ENCODE measurements at places on chromosomes 12 and 14.

DNA sequence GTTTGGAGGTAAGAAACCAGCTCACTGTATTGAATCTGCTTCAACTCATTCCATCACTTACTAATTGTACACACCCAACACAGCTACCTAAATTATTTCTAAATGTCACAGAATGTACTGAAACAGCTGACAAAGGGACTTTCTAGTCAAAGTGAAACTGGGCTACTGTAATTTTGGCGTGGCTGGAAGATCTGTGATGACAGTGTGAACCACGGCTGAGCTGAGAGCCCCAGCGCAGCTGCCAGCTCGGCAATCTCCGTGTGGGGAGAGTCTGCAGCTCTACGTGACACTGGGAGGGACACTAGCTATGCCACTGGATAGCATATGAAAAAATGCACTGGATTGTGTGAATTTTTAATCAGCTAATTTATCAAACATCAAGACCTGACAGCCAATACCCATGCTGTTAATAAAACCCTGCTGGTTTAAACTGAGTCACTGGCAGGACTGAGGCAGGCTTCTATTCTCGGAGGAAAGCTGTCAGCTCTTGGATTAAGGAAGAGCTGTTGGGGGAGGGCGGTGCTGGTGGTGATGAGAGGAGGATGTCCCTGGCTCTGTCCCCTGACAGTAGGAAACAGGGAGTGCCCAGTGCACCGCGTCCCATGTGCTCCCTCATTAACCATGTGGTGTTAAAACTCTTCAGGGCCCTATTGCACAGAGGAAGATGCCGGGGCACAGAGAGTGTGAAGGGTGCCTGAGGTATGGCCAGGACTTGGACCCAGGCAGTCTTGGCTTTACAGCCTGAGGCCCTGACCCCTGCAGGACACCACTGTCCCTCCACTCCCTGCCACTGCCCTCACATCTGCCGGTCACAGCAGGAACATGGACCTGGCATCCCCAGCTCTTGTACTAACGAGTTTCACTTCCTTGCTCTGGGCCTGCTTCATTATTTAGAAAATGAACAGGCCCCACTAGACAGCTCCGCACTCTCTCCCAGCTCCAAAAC, 13.3 kb downstream of the SLC15A4 start:
- no peak for DNase-seq

DNA sequence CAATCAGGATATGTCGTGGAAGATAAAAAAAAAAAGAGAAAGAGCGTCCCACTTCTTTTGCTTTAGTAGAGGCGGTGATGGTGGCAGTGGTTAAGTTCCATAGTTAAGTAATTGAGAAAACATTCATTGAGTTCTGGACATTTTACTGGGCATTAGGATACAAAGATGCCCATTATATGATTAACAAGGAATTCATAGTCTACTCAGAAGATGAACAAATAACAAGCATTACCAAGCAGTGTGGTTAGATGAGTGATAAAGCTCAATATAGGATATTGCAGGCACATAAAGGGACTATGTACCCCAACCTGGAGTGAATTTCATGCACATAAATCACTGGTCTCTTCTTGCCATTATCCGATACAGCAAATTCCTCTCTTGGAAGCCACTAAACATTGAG, 53.7 kb downstream of the ALG10B start:
- no peak for DNase-seq

- DNase-seq, result no peak
Measured at GRCh38 chr12:65911321-65911720, 87.0 kb downstream of the HMGA2 start.

- DNase-seq, result no peak
Measured at GRCh38 chr14:65045709-65046108, 56.6 kb downstream of the MAX start.

- no peak for DNase-seq
Measured at GRCh38 chr12:5088586-5089264, 45.0 kb downstream of the KCNA5 start.

- DNase-seq, result no peak
Measured at GRCh38 chr12:94839347-94839746, 164.2 kb downstream of the NDUFA12 start.

- DNase-seq, result no peak
Measured at GRCh38 chr12:52073531-52074381, 4.0 kb downstream of the ATG101 start.

DNA sequence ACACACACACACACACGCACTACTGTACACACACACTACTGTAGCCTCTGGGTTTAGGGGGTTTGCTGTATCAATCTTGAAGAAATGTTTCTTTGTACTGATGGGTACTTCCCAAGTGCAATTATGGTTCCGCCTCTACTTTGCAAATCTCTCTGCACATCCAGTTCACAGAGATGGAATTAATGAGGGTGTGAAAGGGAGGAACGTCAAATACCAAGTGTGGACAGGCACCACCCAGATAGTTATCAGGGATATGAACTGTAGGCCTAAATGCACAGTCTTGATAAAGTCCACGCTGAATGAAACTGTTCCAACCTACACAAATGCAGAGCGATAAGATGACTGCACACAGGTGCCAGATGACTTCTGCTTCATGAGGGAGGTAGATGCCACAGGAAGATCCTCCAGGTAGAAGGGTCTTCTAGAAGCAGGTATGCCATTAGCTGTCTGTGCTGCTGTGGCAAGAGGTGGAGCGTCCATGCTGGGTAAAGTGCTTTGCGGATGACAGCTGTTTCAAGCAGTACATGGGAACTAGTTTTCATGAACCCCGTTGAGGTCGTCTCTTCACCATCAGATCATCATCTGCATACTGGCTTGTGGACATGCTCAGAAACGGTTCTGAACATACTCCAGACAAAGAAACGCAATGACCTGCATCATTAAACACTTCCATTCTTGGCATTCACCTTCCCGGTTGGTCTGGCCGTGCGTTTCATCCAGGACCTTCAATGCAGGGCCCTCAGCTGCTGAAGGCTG, 314.3 kb upstream of the RTL1 start:
- DNase-seq, result peak; percentile 60

GRCh38 chr12:23945249-23945648, 4.2 kb downstream of the SOX5 start:
- no peak for DNase-seq

DNA sequence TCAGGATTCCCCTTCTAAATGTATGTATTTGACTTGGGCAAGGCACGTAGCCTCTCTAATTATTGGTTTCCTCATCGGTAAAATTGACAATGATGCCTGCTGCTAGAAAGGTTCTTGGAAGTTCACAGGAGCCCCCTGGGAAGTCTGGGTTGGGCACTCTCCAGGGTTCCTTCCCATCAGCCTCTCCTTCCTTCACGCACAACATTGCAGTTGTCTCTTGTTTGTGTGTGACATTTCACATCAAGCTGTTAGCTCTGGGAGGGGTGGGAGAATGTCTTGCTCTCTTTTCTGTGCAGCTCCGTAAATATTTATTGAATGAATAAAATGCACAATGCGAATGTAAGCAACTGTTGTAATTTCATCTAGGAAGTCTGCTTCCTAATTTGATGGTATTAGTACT, 153.2 kb upstream of the PRICKLE1 start:
- no peak for DNase-seq

GRCh38 chr14:96064866-96065265, 25.7 kb downstream of the C14orf132 start:
- DNase-seq, result peak; percentile 60

GRCh38 chr12:84058136-84058535, 854.5 kb downstream of the SLC6A15 start:
- DNase-seq, result no peak

- DNase-seq, result no peak
Measured at GRCh38 chr12:105946493-105946901, 192.3 kb downstream of the NUAK1 start.

- no peak for DNase-seq
Measured at GRCh38 chr12:2682296-2683251, 112.2 kb upstream of the FKBP4 start.

DNA sequence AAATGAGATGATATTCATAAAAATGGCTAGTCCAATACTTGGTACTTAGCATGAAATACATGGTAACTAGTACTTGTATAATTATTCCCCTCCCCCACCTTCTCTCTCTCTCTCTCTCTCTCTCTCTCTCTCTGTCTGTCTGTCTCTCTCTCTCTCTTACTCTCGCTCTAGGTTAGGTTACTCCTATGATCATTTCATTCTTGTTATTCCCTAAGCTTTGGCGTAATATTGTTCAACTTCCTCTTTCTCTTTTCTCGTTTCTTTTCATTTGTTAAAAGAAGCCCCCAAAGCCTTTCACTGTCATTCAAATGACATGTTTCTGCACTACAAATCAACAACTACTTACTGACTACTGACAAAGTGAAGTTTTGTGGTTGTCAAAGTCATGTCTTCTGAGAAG, 89.8 kb downstream of the GRIP1 start:
- no peak for DNase-seq

GRCh38 chr12:28802706-28803438, 346.2 kb upstream of the FAR2 start:
- DNase-seq, result no peak

GRCh38 chr12:109899783-109900751, at the start of gene TCHP:
TSS of gene TCHP (plus strand) at chr12:109900274. CDS start at chr12:109903027, 2,753 bp downstream.
- DNase-seq, result peak; percentile 93

GRCh38 chr12:10623131-10623530, 9.7 kb upstream of the MAGOHB start:
- no peak for DNase-seq

Data from mesenteric fat pad (tissue), 1 donor.